Ecto neural progenitor cell (in vitro differentiated cells): ENCODE measurements at places on chromosomes 7 and 10.

DNA sequence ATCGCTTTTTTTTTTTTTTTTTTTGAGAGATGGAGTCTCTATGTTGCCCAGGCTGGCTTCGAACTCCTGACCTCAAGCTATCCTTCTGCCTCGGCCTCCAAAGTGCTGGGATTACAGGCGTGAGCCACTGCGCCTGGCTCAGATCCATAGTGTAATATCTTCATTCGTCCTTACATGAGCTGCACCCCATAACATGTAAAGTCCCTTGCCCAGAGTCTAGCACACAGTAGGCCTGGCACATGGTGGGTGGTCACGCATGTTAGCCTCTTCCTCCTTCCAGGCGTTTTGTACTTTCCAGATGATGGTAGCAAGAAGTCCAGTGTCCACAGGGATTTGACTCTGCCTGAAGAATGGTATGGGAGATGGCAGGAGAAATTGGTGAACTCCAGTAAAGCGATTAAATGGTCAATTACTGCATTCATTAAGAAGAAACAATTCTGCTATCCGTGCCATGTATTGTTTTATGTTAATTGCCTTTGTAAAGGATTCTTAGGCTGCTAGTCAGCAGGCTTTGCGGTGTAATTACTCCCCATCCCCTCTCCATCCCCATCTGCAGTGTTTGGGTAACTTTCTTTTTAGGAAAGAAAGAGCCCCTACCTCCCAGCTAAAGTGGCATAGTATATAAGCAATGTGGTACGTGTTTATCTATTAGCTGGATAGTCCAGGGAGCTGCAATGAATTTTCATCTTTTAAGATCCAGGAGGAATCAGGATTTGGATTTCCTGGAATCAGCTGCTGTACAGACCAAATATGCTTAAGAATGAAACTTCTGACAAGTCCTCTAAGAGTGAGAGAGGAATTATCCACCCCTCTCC lies 1.2 kb downstream of the TPST1 start:
- peak; percentile 35 for DNase-seq

- DNase-seq, result no peak
Observed at GRCh38 chr10:111142092-111142768, 65.4 kb downstream of the ADRA2A start.

- no peak for DNase-seq
Observed at GRCh38 chr7:13904689-13905088, 84.8 kb downstream of the ETV1 start.

- no peak for DNase-seq
Observed at GRCh38 chr7:151761231-151761630, 115.7 kb downstream of the PRKAG2 start.

DNA sequence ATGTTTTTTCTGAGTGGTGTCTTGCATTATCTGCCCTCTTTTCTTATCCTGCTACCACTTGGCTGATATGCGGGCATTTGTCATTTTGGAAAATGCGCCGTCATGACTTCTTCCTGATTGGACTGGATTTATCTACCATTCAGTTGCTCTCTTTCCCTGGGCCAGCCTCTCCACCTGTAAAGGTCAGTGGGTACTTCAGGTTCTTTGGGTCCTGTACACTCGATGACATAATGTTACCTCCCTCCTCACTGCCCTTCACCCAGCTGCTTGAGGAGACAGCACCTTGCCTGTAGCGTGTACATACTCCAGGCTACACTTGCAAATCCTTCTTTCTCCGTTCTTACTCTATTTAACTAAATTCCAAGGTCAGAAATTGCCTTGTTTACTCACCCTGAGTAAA lies 83.7 kb downstream of the RBM33 start:
- no peak for DNase-seq

DNA sequence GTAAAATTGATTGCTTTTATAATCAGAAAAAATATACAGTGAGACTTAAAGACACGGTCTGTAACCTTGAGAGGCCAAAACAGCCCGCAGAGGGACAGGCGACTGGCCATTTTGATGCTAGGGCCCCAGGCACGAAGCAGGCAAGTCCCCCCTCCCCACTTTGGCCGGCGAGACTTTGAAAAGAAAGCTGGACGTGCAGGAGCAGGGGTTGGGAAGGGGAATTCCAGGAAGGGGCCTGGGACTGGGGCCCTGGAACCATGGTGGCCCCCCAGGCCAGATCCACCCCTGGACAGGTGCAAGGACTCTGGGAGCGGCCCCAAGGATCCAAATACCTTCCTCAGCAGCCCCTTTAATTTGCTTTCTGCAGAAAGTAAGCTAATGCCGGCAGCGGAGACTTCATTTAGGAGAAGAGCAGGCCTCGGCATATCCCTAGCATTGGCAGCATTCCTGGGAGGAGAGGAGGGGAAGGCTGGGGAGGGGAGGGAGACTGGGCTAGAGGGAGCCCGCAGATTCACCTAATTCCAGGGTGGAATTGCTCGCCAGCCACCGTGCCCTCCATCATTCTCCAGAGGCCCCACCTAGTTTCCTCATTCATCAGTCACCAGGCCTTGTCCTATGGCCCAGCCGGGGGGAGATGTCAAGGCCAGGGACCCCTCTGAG lies 24.9 kb upstream of the TNRC18 start:
- DNase-seq, result no peak

DNA sequence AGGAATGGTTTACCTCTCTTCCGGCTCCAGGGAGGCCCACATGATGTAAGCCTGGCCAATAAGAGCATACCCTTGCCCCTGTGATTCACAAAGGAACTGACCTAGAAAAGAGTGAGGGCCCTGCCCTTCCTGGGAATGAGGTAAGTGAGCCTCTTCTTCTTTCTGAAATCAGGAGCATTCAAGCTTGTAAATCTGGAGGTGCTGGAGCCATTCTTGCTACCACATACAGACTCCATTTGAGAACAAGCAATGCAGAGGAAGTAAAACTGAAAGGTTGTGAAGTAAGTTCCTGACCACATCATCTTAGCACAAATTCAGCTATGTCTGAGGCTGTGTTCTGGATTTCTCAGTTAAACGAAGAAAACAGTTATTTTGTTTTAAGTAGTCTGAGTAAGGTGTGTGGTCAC lies 132.2 kb downstream of the CD36 start:
- DNase-seq, result no peak
